Vagina (tissue), 2 donors: ENCODE measurements at places on chromosomes 11 and 22. TPM values are rescaled to one million over a fixed set of nuclear protein-coding genes. Genes with fewer than 3 reads are reported as not detected.

The CCDC116 gene
- total RNA-seq: not detected

The CCDC134 gene
- 8.8 TPM for total RNA-seq

The RAC2 gene
- 15.7 TPM for total RNA-seq

The MRPL23 gene
- 148 TPM for total RNA-seq

The MCAM gene
- 295 TPM for total RNA-seq

The LRRC32 gene
- 66.3 TPM for total RNA-seq

The FTH1 gene
- 2,421 TPM for total RNA-seq

The STK33 gene
- total RNA-seq: 11.5 TPM

The HOATZ gene
- total RNA-seq: not detected

The CYTH4 gene
- total RNA-seq: 16.2 TPM

The GRAMD1B gene
- 4.9 TPM for total RNA-seq

The SULT4A1 gene
- 3.2 TPM for total RNA-seq

The CCDC179 gene
- total RNA-seq: not detected

The IFITM10 gene
- 4.9 TPM for total RNA-seq

The IL18 gene
- total RNA-seq: 48.6 TPM

The PNPLA5 gene
- not detected for total RNA-seq

The NPTXR gene
- 9.3 TPM for total RNA-seq

The DCHS1 gene
- 28.7 TPM for total RNA-seq

The TNNT3 gene
- 20.4 TPM for total RNA-seq

The MMP8 gene
- total RNA-seq: not detected

The YPEL4 gene
- total RNA-seq: 2.7 TPM

The FANCF gene
- 3.4 TPM for total RNA-seq

The LMO2 gene
- total RNA-seq: 26.5 TPM

The SUSD2 gene
- 9.1 TPM for total RNA-seq

The CEP126 gene
- 9.6 TPM for total RNA-seq

The PGR gene
- total RNA-seq: 34.4 TPM

The HSD17B12 gene
- total RNA-seq: 48.4 TPM

The MUC6 gene
- total RNA-seq: not detected

The UBQLN3 gene
- not detected for total RNA-seq

The C22orf31 gene
- not detected for total RNA-seq

The SWAP70 gene
- 32.2 TPM for total RNA-seq

The SCN3B gene
- 3.2 TPM for total RNA-seq

The RAG1 gene
- 0.25 TPM for total RNA-seq

The BTBD18 gene
- total RNA-seq: not detected

The HYOU1 gene
- 49.6 TPM for total RNA-seq

The BAIAP2L2 gene
- total RNA-seq: not detected

The KLHL35 gene
- total RNA-seq: not detected

The KCNK7 gene
- 12.0 TPM for total RNA-seq

The ARHGEF12 gene
- total RNA-seq: 106 TPM

The STT3A gene
- total RNA-seq: 91.6 TPM

The PATE2 gene
- total RNA-seq: not detected

The APOA1 gene
- total RNA-seq: 2.2 TPM

The GATD1 gene
- total RNA-seq: 33.4 TPM

The CATSPER1 gene
- not detected for total RNA-seq

The HEPHL1 gene
- total RNA-seq: 1.7 TPM

The PARVG gene
- 29.5 TPM for total RNA-seq
